ENCODE measurements at places on chromosomes 5 and 9.

DNA sequence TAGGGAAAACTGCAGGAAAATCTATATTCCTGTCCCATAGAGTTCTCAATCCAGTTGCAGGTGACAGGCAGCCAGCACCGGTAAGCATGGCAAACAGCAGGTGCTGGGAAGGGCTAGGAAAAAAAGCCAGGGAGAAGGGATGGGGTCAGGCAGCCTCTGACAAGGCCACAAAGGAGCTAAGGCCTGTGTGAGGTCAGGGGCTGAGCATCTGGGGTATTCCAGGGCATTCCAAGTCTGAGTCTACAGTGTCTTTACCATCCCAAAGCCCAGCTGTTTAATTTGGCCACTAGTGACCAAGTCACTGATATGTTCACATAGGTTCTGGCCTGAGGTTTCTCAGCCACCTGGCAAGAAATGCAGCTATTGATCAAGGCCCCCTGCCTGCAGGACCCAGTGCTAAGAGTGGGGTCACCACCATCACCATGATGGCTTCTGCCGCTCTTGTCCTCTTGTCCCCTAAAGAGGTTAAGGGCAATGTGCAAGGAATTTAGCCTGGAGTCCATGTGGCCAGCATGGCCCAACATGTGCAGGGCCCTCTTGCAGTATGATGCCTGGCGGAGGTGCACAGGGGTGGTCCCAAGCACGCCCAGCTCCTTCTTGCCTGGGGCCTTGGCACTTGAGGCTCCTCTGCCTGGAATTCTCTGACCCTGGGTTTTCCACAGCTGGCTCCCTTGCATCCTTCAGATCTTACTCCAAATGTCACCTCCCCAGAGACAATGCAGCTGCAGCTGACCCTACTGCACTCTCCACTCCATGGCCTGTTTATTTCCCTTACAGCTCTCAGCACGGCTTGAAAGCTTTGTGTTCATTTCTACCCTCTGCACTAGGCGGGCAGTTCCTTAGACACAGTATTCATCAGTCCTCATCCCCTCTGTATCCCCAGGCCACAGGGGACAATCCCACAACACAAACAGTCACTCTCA lies 213.1 kb downstream of the MSX2 start:
- DNase-seq, result no peak

GRCh38 chr9:38107811-38108304 lies 38.8 kb upstream of the SHB start:
- DNase-seq, result no peak

GRCh38 chr9:132804576-132805295 lies 73.3 kb downstream of the AK8 start:
- peak; percentile 20 for DNase-seq

GRCh38 chr9:75889577-75889976 lies 896 bp upstream of the PCSK5 start:
- DNase-seq, result no peak

- peak; percentile 30 for DNase-seq
Observed at GRCh38 chr5:23507278-23507685, at the start of gene PRDM9. TSS of gene PRDM9 (plus strand) at chr5:23507609. CDS start at chr5:23509034, 1,425 bp downstream.

- DNase-seq, result no peak
Observed at GRCh38 chr5:11904265-11904906, at the start of gene CTNND2. TSS of gene CTNND2 (minus strand) at chr5:11904446. CDS start at chr5:11903853, 593 bp downstream.

- DNase-seq, result peak; percentile 23
Observed at GRCh38 chr9:79471580-79472543, 99.9 kb upstream of the TLE4 start.

- DNase-seq, result no peak
Observed at GRCh38 chr9:127535834-127536233, 76.2 kb upstream of the STXBP1 start.

GRCh38 chr5:78345485-78345884 lies 14.9 kb upstream of the SCAMP1 start:
- no peak for DNase-seq

DNA sequence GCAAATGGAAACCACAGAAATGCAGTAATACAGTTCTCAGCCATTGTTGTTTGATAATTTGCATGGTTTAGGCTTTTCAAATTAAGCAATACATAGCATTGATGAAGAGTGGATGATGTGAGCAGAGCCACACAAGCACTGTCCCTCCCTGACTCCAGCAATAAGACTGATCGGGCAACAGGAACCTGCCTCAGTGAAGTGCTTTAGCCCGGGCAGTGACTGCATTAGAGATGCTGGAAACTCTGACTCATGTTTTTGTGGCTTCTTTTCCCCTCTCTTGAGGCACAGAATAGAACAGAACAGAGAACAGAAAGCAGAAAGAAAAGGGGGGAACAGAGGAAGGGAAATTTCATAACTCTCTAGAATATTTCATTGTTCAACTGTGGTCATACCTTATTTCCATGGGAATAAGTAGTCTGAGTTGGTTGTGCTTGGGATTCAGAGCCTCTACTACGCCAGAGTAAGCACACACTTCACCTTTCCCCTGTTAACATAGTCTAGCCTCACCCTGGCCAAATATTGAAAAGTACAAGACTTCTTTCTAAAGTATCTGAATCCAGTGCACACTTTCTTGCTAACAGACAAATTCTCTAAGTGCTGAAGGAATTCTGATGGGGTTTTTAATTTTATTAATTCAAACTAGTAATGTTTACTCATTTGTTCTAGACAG lies 164.8 kb upstream of the VCAN start:
- DNase-seq, result peak; percentile 34

- no peak for DNase-seq
Observed at GRCh38 chr5:44565360-44565759, 176.1 kb upstream of the FGF10 start.

DNA sequence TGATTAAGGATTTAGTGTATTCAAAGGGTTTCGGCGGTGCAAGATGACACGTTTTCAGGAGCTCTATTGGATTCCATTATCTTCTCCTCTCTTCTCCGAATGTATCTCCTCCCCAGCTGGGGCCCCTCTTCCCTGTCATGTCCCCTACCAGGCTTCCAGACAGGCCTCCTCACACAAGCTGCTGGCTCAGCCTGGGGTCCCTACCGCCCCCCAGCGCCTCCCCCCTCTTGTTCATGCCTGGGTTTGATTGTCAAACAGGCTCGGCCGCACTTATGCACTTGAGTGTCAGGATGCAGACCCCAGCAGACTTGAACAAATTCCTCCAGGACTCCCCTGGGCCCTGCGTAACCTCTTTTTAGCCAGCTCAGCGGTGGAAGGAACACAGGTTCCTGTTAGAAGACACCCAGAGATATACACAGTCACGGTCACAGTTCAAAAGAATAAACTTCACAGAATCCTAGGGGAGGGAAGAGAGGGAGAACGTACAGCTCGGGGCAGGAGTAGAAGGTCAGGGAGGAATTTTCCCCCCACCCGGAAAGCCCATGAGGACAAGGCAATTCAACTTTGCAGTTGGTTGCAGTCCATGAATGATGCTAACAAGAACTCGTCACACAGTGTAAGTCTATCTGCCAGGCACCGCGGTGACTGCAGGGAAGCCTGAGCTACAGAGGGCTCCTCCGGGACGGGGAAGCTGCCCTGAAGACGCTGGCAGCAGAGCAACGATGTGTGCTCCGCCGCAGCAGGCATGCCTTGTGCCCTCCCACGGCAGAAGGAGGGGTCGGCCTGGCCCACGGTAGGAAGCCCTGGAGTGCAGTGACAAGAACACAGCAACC lies 560.0 kb downstream of the BNC2 start:
- DNase-seq, result no peak

DNA sequence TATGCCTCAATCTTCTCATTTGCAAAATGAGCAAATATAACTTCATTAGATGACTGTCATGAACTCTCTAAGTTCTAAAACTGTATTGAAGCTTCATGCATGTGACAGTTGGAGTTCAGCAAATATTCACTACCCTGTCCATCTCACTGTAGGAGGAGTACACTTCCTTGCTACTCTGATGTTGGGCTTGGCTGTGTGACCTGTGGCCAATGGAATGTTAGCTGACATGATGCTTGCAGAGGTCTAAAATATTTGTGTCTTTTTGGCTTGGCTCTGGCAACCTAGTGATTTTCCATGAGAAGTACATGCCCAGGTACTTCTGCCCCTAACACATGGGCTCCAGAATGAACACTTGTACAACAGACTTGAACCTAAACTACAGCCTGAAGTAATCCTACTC lies 203.1 kb upstream of the ANKH start:
- DNase-seq, result no peak

GRCh38 chr5:27598576-27598975 lies 560.2 kb upstream of the CDH9 start:
- DNase-seq, result no peak

- DNase-seq, result peak; percentile 79
Observed at GRCh38 chr9:7570107-7570720, 229.4 kb downstream of the DMAC1 start.

DNA sequence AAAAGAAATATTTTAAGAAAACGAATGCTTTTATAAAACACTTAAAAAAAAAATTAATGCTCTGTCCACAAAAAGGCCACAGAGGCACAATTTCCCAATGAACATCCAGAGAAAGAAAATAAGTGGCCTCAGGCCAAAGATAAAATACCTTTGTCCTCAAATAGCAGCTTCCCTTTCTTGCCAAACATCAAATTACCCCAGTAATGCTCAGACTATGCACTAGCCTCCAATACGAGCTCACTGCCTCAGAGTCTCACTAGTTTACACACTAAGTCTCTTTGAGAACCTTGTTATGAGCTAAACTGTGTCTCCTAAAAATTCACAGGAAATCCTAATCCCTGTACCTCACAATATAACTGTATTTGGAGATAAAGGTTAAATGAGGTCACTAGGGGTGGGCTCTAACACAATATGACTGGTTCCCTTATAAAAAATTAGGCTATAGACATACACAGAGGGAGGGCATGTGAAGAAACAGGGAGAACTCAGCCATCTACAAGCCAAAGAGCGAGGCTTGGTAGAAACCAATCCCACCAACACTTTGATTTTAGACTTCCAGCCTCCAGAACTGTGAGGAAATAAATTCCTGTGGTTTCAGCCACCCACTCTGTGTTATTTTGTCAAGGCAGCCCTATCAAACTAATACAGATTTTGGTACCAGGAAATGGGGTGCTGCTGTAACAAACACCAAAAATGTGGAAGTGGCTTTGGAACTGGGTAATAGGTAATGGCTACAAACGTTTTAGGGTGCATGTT lies 4.4 kb downstream of the MPDZ start:
- DNase-seq, result no peak

- no peak for DNase-seq
Observed at GRCh38 chr5:89208811-89209210, 325.8 kb upstream of the MEF2C start.

DNA sequence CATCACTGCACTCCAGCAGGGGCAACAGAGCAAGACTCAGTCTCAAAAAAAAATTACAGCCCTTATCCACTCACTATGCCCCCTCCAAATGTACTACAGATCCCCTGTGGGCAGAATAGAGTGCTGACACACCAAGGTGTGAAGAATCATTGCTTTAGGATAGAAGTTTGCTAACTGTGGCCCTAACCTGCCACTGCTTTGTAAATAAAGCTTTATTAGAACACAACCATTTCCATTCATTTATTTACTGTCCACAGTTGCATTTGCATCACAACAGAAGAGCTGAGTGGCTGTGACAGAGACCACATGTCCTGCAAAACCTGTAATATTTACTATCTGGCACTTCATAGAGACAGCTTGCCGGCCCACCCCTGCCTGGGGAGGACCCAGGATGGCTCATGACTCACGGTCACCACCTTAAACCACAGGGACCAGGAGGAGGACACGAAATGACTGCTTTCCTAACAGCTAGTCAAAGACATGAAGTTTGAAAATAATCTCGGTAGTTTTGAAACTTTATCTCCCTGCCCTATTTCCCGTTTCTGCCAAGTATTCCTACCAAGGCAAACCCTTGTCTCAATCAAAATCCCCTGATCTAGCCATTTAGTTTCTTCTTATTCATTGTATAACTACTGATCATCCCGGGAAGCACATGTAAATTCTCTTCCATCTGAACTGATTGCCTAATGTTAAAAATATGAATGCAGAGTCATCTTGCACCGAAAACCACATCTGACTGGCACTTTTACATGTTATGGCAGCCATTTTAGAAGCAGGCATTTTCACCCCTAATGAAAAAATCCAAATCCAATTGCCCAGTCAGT lies 206.1 kb downstream of the SLIT3 start:
- no peak for DNase-seq

GRCh38 chr9:20041697-20042081 lies 252.9 kb upstream of the SLC24A2 start:
- peak; percentile 34 for DNase-seq

All from CD4-positive, alpha-beta T cell treated with Interleukin-17A for 1 hour (primary cell).